Pulmonary artery endothelial cell (primary cell): ENCODE measurements at places on chromosomes 11 and 22.

- DNase-seq: peak; percentile 49
These were observed 19.0 kb upstream of the RASD2 start for GRCh38 chr22:35521358-35522224.

- DNase-seq: no peak
These were observed 21.8 kb downstream of the VPS37C start for GRCh38 chr11:61139387-61139786.

GRCh38 chr11:65496304-65497140, 2.3 kb upstream of the MALAT1 start:
- no peak for DNase-seq

DNA sequence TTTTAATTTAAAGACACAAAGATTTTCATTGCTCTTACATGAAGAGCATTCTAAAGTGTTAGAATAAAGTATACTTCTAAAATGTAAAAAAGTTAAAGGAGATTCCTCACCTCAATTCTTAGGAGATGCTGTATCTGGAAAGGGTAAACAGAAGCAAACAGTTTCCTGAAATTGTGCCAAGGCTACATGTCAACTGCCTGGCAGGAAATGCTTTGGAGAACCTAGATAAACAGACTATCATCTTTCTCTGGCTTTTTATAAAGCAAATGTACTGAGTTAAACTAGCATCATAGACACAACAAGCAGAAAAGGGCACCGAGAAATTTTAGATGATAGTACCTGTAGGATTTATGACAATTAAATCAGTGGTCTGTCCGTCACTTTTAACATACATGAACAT, 24.7 kb upstream of the AKIP1 start:
- DNase-seq: no peak

- no peak for DNase-seq
These were observed 89.7 kb downstream of the SPON1 start for GRCh38 chr11:14052198-14052597.

- DNase-seq: no peak
These were observed 58.1 kb downstream of the POLD3 start for GRCh38 chr11:74650498-74650897.

DNA sequence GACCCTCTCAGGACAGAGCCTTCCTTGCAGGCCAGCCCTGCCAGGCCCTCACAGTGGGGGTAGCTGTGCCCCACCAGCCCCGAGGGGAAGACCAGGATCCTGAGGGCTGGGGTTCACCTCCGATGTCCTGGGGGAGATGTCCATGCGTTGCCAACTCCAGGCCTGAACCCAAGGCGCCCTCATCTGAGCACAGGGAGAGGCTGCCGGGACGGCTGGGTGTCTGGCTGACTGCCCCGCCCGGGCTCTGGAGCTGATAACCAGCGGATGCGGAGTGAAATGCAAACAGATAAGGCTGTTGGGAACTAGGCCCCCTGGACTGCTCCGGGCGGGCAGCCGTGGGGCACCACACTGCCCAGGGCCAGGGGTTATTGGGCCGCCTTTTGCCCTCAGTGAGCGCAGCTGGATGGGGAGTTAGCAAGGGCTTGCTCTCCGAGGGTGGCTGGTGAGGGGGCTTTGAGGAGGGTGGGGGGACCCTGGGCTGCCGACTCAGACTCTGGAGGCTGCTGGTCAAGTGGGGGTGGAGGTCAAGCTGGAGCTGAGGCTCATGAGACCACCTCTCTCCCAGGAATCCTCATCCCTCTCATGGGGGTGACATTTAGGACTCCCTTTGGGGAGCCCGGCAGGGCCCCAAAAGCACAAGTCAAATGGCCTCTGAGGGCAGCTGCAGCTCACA, 5.6 kb upstream of the MUC6 start:
- DNase-seq: no peak

DNA sequence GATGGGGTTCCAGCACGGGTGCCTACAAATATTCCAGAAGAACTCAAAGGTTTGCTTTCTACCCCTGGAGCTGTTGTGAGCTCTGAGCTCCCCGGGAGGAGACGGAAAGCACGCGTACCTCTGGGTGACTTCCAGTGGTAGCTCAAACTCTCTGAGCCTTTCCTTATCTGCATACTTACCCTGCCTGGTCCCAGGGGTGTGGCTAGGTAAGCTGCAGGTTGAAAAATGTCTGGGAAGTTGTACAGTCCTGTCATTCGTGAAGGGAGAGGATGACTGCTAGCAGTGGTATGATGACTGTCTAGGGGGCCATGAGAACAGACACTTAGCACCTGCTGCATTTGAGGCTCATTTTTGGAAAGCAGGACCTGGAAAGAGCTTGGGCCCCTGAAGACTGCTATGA, 111.5 kb downstream of the DSCAML1 start:
- no peak for DNase-seq

DNA sequence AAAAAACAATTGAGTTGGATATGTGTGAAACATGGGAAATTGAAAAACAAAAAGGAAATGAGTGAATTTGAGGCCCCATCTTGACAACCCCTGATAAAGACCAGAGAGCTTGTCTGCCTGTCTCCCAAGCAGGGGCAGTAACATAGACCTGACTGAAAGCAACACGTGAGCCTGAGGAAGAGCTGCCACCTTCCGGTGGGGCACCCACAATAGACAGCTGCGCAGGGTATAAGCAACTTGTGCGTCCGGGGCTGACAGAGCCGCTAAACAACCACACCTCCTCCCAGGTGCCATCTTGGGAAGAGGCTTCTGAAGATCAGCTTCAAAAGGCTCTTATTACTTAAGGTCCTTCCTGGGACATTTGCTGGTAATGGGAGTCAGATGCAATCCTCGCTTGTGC, 166.8 kb downstream of the NTM start:
- no peak for DNase-seq
